ENCODE measurements at places on chromosomes 1 and 21. TPM values are rescaled to one million over a fixed set of nuclear protein-coding genes. Genes with fewer than 3 reads are reported as not detected.

GRCh38 chr1:8247811-8248436 is 70.0 kb upstream of the SLC45A1 start:
- no peak for DNase-seq

DNA sequence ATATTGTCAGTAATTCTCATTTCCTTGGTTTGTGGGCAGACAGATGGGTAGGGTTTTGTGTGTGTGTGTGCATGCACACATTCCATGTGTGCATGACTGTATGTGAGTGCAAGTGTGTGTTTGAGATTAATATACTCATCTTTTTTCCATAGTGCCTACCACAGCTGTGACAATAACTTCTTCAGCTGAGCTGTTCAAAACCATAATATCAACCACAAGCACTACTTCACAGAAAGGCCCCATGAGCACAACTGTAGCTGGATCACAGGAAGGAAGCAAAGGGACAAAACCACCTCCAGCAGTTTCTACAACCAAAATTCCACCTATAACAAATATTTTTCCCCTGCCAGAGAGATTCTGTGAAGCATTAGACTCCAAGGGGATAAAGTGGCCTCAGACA is 149.3 kb downstream of the ADGRL2 start:
- DNase-seq = no peak

Gene AK5
- 1.5 TPM for total RNA-seq

Gene NPPB
- total RNA-seq = not detected

Gene MCOLN2
- total RNA-seq = 0.59 TPM

Gene SNRNP40
- total RNA-seq = 163 TPM

Gene SAMD11
- total RNA-seq = not detected

- no peak for DNase-seq
Observed at GRCh38 chr1:51981555-51981954, 8.9 kb downstream of the RAB3B start.

DNA sequence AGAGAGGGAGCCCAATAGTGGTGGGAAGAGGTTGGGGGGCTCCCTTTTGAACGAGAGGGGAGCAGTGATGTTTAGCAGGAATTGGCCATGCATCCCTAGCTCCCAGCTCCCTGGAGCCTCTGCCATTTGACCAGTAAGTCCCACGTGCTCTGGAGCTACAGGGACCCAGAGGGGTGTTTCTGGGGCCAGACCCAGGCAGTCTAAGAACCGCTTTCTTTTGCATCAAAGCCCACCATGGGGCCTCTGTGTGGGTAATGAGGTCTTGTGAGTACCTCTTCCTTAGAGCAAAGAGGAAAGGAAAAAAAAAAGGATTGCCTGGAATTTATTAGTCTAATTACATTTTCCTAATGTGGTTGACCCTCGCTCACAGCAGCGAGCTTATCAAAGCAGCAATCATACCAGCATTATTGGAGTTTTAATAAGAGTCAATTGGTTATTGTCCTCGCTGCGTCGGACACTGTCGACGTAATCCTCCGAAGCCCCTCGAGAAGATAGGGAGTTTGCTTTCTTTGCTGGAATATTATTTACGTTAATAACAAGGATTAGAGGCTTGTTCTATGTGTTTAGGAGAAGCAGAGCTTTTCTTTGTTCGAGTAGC is 17.6 kb downstream of the ACTL8 start:
- peak; percentile 42 for DNase-seq

Gene TEDDM1
- total RNA-seq = not detected

Gene LCE2A
- not detected for total RNA-seq

Gene FAM43B
- total RNA-seq = not detected

Gene TDRD5
- 0.09 TPM for total RNA-seq

- no peak for DNase-seq
Observed at GRCh38 chr1:109131800-109132199, 17.9 kb downstream of the ELAPOR1 start.

GRCh38 chr1:225347123-225347683 is 80.6 kb downstream of the LBR start:
- no peak for DNase-seq

DNA sequence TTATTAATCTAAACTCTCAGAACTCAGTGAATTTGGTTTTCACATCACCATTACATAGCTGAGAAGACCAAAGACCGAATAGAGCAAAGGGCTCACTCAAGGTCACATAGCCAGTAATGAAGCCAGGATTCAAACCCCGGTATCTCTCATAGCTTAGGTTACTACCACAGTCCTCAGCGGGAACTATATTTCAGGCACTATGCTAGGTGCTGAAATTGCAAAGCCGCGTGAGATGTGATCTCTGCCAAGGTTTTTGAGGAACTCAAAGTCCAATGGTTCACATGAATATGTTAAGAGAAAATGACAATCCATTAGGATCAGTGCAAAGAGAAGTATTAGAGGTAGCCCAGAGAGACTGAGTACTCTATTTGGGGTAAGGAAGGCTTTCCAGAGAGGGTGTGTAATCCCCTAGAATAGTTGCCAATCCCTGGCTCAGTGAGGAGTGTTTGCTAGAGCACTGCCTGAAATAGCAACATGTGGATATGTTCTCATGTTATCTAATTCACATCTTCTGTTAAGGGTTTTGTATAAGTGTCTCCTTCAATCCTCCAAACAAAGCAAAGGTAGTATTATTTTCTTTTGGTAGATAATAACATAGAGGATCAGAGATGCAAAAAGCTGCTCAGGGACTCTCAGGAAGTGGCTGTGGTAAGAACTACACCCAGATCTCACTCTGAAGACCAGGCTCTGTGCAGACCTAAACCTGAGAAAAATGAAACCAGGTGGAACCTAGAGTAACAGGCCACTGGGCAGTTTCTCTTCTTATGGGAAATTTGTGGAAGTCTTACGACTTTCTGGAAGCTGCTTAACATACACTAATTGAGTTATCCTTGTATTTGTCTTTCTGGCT is 93.1 kb upstream of the C8B start:
- no peak for DNase-seq

Gene MEGF6
- 1.7 TPM for total RNA-seq

Gene NBPF4
- total RNA-seq = not detected

GRCh38 chr1:41641475-41641814 is 157.0 kb upstream of the EDN2 start:
- DNase-seq = no peak
